Left lobe of liver (tissue), 2 donors: ENCODE measurements at places on chromosomes 1 and 21. TPM values are rescaled to one million over a fixed set of nuclear protein-coding genes. Genes with fewer than 3 reads are reported as not detected.

GRCh38 chr1:229857585-229857984 is 209.5 kb upstream of the GALNT2 start:
- no peak for DNase-seq

- DNase-seq, result no peak
Observed at GRCh38 chr1:26277719-26278118, 2.2 kb upstream of the SH3BGRL3 start.

- DNase-seq, result no peak
Observed at GRCh38 chr1:199982606-199983005, 44.9 kb upstream of the NR5A2 start.

- DNase-seq, result no peak
Observed at GRCh38 chr1:243916160-243916559, 66.1 kb upstream of the AKT3 start.

GRCh38 chr1:112673592-112674439 is 643 bp upstream of the MOV10 start:
- no peak for DNase-seq

- no peak for DNase-seq
Observed at GRCh38 chr1:181718034-181718433, 234.7 kb downstream of the CACNA1E start.

The ZFP69B gene
- total RNA-seq, result 0.55 TPM

The KCNE2 gene
- total RNA-seq, result not detected

The ADORA1 gene
- 0.53 TPM for total RNA-seq

The ARHGEF19 gene
- total RNA-seq, result 1.9 TPM
